T follicular helper cell (primary cell): ENCODE measurements at places on chromosomes 2 and 18.
A peak's percentile ranks its signal among the peaks of the same experiment; 100 is the strongest.

DNA sequence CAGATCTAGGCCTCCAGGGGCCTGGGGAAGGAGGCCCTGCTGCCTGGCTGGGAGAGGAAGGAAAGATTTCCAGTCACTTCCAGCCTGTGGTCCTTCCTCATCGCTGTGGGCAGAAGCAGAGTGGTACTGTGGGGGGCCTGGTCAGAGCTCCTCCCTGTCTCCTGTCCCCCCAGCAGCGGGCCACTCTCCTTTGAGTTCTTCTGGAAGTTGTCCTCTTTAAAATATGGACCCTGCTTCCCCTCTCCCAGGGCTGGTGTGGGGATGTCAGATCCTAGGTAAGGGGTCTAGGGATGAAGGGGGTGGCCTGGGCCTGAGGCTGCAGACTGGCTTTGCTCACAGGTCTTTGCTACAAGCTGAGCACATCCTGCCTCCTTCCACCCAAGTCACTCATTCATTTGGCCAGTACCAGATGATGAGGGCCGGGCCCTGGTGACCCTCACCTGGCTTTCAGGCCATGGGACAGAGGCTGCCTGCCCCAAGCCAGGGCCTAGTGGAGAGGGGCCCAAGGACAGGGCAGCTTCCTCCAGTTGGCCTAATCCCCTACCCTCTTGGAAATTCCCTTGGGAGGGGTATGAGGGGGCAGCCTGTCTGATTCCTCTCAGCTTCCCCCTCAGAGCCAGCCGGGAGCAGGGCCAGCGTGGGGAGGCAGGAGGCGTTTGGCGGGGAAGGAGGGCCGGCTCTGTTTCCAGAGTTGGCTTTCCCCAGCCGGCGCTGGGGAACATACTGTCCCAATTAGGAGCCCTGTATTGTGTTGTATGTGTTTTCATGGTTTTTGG is 231.9 kb downstream of the DYSF start:
- no peak for DNase-seq

DNA sequence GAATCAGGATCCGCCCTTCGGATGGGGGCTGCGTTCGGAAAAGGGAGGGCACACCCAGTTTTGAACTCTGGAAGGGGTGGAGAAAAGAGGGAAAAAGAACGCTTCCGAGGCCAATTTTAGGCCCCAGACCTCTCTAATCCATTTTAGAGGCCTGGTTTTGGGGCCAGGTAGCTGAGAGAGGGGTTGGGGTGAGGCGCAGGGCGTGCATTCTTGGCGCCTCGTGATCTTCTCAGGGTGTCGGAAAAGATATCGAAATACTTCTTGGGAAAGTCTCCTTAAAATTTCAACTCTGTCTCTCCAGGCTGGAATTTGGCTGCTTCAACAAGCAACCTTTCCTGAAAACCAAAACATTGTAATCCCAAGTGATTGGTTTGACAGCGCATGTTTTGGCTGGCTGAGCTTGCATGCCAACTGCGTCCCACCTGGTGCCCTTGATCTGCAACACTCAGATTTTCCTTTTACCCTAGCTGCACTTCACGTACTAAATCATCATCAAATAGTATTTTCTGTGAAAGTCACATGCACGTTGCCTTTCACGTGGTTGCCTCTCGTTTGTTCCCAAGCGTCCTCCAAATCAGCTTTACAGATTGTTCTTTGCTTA is 864 bp upstream of the XPO1 start:
- DNase-seq, result peak; percentile 52

- no peak for DNase-seq
Observed at GRCh38 chr2:144924827-144925226, 404.9 kb upstream of the ZEB2 start.

DNA sequence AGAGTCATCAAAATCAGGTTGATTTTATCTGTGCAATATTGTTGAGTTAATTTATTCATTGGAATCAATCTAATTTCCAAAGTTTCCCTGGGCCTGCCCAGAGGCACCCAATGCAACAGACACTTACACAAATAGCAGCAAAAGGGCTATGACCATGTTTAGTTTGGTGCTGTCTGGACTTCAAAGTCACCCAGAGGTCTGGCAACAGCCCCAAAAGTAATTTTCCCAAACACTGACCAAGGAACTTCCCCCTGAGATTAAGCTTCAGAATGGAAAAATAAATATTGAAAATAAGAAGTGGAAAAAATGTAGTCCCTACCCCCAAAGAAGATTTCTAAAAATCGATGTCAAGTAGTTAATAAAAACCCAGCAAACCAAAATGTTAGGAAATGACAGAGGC is 70.9 kb upstream of the RNF152 start:
- no peak for DNase-seq

GRCh38 chr2:120312076-120312475 is 33.9 kb upstream of the INHBB start:
- DNase-seq, result no peak

DNA sequence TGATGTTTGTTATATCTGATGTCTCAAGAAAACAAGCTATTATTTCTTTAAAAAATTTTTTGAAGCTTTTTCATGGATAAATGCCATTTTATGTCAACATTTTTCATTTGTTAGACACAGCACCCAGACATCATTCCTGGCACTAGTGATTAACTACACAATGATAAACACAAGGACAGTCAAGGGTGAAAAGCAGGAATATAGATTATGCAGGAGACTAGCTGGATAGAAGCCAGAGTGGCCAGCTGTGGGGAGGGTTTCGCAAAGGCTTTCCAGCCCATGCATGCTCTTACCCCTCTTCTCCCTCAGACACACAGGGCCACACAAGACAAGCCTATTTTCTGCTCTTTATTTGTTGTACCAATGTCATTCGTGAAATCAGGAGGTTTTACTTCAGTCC is 127.1 kb upstream of the TTC39C start:
- no peak for DNase-seq

DNA sequence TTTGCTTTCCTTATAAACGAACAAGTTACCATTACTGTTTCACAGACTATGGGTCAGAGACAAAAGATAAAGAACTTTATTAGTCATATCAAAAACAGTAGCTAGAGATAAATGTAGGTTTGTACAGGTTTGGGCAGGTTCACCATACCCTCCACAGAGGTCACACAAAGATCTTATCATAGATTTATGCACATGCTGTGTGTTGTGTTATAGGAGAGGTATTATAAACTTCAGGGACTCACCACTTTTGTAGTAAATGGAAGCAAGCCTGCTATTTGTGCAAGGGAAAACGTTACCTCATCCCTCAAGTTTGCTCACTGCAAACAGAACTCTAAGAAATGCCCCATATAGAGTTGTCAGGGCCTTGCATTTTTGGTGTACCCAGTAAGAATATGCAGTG is 584.5 kb upstream of the LRRTM1 start:
- DNase-seq, result no peak

DNA sequence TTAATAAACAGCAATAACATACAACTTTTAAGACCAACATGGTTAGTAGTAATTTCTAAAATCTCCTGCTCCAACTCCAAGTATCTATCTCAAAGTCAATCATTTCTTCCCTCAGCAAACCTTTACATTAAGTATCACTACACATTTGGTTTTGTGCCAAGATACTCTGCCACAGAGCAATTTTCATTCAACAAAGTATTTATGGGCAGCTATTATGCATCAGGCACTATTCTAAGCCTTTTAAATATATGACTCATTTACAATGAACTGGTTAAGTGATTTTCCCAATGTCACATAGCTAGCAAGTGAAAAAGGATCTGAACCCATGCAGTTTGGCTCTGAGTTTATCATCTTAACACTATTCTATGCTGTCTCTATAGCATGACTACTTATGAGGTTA is 264.3 kb downstream of the NOL4 start:
- no peak for DNase-seq

- DNase-seq, result no peak
Observed at GRCh38 chr2:182081602-182082260, 96.1 kb downstream of the PPP1R1C start.

DNA sequence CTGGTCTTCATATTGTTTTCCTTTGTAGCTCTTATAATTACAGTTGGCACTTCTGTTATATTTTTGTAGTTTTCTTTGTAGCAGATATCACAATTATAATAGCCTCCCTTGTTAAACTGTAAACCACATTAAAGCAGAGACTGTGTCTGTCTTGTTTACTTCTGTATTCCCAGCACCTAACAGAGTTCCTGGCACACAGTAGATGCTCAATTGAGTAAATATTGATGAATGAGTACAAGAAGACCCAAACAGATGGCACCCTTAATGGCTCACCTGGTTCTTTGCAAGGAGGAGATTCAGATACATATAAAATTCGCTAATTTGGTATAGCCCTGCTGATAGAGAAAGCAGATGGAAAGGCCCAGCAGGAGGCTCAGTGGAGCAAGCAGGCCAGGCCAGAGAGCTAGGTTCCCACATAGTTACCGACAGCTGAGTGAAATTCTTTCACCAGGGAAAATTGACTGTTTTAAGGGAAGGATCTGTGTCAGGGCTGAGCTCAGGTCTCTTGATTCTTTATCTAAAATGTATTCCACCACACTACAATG is 120.1 kb downstream of the NUP35 start:
- DNase-seq, result no peak

DNA sequence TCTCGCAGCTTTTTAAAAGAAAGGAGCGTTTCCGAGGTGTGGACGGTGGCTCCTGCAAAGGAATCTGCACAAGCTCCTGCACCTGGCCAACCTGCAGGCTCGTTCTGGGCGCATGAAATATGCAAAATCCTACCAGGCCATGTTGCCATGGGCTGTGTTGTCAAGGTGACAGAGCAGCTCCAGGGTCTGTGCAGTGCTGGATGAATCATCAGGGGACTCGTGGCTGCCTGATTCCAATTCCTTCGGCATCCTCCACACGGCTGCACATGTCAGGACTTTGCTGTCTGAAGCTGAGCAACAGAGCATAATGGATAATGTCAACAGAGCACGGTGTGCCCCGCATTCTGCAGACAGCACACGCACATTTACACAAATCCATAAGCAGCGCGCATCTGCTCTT is 120.5 kb downstream of the EIPR1 start:
- DNase-seq, result no peak

DNA sequence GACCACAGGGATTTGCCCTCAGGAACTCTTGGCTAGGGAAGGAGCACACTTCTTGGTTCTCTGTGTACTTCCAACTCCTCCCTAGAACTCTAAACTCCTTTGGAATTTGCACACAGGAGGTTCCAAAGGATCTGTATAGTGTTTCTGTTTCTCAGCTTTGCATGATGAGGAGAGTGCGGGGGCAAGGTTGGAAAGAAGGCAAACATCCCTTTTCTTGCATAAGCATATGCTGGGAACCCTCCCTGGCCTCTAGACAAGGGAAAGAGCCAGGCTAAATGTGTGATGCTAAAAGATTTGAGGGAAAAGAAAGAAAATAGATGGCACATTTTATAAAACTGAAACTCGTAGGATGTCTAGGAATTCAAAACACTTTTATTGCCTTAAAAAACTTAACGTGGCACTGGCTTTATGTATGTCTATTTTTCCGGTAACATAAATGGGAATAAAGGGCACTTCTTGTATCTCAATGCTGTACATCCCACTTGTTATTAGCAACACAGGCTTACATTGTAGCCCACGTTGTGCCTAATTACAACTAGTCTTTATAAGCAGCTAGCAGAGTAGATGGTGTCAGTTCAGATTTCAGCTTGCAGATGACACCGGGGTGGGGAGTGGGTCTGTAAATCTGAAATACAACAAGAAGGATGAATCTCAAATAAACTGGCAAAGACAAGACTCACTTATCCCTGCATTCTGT is 165.8 kb downstream of the GPD2 start:
- no peak for DNase-seq

GRCh38 chr2:110149330-110150220 is 34.0 kb upstream of the MALL start:
- no peak for DNase-seq

DNA sequence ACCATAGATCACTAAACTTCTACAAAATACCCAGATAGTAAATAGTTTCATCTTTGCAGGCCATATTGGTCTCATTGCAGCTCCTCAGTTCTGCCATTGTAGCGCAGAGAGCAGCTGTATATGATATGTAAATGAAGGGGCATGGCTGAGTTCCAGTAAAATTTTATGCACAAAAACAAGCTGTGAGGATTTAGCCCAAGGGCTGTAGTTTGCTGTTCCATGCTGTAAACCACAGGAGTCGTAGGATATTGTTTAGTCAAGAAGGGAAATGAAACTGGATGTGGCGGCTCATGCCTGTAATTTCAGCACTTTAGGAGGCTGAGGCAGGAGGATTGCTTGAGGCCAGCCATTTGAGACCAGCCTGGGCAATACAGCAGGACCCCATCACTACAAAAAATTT is 83.0 kb downstream of the MGAT5 start:
- DNase-seq, result no peak

DNA sequence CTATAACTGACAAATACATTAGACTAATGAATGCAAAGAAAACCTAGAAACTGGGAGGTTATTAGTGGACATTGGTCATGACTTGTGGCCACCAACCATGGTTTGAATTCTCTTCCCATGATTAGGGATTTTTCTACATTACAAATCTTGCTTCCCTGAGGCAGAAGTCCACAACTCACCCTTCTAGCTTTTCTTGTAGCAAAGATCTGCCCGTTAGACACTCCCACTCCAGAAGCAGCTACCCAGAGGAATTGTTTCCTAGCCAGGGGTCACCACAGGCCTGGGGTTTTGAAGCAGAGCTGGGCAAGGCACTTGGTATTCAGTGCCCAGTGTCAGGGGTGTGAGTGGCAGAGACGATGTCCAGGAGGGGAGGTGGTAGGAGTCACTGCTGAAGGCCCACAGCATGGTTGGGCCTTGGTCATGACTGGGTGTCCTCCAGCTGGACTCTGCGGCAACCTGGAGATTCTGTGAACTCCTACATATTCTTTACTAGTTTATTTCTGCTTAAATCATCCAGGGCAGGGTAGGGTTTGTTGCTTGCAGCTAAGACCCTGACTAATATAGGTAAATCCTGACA is 54.9 kb downstream of the ACTR2 start:
- DNase-seq, result no peak

DNA sequence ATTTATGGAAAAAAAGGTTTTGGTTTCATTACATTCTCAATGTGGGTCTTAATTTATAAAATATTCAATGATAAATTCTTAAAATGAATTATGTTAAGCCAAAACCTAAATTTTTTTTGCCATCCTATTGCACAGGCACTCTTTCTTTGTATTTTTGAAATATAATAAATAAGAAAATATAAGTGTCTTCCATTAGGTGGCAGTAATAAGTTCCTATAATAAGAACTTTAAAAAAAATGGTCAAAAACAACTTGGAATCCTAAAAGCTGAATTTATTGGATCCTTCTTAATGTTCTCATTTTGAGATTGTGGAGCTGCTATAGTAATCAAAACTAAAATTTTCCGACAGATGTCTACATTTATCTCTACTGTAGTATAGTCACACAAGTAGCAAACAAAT is 5.7 kb downstream of the CALCRL start:
- no peak for DNase-seq

DNA sequence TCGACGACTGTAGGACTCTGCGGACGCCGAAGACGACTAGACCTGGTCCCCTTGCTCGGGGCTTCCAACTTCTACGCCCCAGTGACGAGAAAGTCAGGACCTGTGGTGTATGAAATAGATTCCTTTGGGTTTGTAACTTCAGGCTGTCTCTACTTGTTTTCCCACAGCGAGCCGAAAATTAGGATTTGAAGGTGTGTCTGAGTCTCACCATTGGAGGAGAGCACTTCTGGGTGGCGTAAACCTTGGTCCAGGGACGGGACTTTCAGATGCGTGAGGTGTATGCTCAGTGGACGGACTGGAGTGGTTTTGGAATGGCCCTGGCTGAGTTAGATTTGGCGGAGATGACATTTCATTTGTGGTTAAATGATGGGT is 1.3 kb downstream of the BIRC6 start:
- DNase-seq, result no peak
